ENCODE measurements at places on chromosomes 3 and 15.
A peak's percentile ranks its signal among the peaks of the same experiment; 100 is the strongest.

GRCh38 chr3:166285001-166285400, 447.8 kb upstream of the BCHE start:
- DNase-seq: no peak

DNA sequence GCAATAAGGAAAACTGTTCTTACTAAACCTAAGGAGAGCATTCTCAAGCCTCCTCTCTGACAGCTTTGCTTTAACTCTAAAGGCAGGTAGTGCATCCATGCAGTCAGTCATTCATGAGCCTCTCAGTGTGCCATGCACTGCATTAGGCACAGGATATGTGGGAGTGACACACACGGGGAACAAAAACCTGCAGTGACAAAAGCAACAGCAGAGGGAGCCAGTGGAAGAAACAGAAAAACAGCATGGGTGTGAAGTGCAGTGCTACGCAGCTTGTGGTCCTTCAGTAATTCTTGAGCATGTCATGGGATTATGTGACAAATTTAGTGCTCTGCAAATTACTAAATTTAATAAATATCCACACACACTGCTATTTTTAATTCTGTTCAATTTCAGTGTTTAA, 230.7 kb downstream of the BBX start:
- DNase-seq: peak; percentile 32

- DNase-seq: no peak
These were observed 433.7 kb downstream of the MAGI1 start for GRCh38 chr3:65604863-65605526.

DNA sequence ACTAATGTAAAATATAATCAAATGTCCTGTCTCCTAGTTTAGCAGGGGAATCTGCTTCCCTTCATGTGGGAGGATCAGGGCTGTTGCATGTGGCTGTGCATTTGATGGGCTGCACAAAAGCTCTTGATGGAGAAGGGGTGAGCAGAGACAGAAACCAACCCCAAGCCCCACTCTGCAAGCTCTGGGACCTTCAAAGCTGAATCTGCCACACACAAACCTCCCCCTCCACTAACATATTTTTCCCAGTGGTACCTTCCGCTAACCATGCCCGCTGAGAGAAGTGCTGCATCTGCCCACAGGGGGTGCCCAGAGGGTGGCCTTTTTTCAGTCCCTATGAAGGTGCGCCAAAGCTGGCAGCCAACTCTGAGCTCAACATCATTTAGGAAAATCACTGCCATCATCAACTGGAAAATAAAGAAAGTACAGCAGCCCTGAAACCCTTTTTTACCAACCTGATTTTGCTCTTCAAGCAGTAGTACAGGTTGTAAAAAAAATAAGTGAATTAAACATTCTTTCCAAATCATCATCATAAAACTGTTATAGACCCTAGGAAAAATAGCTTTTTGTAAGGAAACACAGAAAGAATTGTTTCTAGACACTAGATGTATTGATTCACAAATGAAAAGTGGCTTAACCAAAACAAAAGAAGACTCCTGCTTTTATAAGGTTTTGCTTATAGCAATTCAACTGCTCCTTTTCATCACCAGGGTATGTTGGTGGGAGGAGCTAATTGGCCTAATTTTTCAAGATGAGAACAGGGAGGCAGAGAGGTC, 97.0 kb downstream of the HHLA2 start:
- DNase-seq: no peak

- DNase-seq: no peak
These were observed 759.4 kb downstream of the ROBO2 start for GRCh38 chr3:77799278-77799677.

- DNase-seq: no peak
These were observed 346.9 kb upstream of the CDIN1 start for GRCh38 chr15:36232491-36232890.

GRCh38 chr3:135755330-135756105, 210.0 kb upstream of the PPP2R3A start:
- no peak for DNase-seq

DNA sequence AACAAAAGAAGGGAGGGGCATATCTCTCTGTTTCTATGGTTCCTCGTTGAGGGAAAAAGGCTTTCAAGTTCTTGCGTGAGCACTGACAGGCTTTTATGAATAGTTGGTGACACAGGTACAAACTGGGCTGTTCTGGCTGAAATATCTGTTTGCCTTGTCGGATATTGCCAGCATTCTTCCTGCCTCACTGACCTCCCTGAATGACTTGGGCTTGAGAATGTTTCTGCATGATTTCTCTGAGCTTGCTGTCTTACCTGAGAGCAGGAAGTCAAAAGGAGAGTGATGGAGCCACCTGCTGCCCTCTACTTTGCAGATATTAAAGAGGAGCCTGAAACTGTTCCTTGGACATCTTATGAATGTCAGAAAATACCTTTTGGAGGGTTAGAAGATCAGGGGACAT, 4.8 kb downstream of the GCNT3 start:
- DNase-seq: no peak

GRCh38 chr3:190076136-190076535, 44.6 kb downstream of the P3H2 start:
- DNase-seq: no peak

DNA sequence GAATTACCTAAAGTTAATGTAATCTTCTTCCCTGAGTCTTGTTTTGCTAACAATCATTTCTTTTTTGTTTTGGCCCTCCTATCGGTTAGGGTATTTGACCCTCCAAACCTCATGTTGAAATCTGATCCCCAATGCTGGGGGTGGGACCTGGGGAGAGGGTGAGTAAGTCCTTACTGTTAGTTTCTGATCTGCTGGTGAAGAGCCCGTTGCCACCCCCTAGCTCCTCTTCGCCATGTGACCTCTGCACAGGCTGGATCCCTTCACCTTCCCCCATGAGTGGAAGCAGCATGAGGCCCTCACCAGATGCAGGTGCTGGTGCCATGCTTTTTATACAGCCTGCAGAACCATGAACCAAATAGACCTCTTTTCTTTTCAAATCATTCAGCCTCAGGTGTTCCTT, 62.8 kb upstream of the ADCY5 start:
- DNase-seq: no peak

DNA sequence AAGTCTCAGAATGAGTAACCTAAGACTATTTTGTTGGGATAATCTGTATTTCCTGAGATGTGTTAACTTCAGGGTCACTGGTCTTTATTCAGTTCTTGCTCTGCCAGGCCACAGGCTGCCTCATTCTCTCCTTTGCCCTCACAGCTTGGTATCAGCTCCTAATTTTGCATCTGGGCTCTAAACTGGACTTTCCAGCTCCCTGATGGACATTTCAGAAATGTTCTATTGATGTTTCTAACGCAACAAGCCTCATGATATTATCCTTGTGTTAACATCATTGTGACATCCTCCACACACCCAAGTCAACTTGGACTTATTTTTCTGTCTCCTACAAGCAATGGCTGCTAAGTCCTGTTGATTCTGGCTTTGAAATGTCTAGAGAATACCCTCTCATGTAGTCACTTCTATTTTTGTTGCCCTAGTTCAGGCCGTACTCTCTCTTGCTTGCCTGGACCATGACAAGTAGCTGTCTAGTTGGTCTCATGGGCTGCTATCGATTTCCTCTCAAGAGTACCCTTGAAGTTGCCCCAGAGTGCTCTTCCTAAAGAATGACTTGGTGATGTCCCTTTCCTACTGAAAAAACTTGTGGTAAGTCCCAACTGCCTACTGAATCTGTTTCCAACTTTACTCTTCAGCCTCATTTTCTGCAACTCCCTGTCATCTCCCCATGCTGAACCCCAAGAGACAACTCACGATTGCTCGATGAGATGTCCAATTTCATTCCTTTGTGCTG, 52.7 kb downstream of the CHST2 start:
- DNase-seq: no peak

GRCh38 chr15:44394062-44394461, 33.4 kb upstream of the CTDSPL2 start:
- DNase-seq: no peak

GRCh38 chr3:126577261-126577660, 18.5 kb upstream of the C3orf22 start:
- no peak for DNase-seq

DNA sequence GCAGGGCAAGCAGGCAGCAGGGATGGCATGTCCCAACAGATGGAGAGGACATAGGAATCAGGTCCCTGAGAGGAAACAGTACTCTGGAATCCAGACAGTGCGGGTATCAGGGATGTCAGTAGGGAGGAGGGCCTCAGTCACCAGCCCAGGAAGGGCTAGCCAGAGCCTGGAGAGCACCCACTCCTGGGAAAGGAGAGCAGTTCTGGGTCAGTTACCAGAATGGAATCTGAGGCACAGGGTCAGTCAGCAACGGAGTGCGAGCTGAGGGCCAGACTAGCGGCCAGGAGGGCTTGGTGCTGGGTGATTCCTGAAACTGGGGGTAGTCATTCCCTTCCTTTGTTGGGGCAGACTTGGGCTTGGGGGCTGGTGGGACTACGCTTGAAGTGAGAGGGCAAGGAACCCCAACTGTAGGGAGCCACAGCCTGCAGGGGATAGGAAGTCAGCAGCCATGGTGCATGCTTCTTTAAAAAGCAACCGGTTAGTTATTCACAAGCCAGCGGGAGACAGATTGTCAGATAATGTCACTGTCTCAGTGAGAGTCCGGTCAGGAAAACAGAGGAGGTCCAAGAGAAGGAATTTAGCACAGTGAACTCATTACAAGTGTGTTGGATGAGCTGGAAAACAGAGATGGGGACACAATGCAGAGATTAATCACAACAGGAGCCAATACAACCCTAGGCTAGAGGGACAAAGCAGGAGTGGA, 27.9 kb downstream of the PLA1A start:
- no peak for DNase-seq

DNA sequence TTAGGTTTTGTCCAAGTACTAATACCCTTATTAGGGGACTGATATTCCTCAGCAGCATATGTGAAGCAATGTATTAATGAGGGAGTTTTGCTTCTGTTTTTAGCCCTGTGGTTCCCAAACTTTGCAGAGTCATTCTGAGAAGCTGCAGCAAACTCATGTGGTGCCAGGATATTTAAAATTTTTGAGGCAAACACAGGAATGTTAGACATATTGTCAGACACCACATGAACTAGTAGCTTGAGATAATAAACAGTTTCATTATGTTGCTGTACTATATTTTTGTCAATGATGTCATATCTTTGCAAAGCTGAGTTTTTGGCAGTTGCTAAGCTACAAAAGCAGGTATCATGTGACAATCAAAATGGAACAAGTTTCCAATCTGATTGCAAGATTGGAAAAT, 36.6 kb downstream of the ATP6V1A start:
- DNase-seq: no peak

DNA sequence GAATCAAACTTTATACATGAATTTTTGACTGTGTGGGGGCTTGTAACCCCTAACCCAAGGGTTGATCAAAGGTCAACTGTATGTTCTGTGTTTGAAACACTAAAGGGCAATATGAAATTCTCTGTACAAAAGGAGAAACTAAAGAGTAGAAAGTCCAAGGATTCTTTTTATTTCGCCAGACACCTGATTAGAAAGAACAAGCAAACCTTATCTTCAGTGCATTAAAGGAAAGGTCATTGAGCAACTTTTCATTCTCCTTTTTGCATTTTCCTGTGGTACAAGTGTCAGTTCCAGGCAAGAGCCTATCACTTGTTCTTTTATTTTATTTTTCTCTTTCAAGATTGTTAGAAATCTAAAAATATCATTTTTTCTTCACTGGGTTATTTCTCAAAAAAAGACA, 430.1 kb upstream of the EPHA3 start:
- no peak for DNase-seq

DNA sequence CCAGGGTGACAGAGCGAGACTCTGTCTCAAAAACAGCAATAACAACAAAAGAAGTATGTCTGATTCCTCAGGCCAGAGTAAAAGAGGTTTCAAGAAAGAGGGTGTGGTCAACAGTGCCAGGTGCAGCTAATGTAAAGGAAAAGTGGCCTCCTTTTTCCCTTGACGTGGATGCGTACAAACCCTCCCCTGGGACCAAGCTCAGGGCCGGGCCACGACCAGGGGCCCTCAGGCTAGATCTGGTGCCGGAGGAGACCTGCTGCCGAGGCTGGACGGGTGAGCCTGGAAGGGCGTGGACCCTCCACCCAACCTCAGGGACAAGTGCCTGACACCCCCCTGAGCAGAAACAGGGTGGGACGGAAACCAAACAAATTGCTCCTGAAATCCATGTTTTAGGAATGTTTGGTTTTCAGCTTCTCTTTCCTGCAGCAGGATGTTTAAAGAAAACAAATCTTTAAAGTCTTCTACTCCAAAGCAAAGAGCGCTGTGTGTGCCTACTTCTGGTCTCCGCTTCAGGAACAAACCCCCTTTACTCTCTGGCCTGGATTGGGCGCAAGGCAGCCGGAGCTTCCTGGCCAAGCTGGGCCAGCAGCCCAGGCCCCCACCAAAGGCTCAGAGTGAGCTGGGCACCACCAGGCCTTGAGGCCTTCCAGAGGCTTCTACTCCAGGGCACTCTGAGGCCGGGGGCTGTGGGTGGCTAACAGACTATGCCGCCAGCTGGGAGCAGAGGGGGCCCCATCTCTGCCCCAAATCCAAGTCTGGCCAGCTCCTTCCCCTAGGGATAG, 21.4 kb downstream of the ZDHHC19 start:
- no peak for DNase-seq

DNA sequence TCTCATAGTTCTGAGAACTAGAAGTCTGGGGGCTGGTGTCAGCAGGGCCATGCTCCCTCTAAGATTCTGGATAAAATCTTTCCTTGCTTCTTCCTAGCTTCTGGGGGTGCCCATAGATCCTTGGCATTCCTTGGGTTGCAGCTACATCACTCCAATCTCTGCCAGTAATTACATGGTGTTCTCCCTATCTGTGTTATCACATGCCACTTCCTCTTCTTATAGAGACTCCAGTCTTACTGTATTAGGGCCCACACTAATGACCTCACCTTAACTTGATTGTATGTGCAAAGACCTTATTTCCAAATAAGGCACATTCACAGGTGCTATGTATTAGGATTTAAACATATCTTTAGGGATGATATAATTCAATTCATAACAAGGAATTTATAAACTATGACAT, 618.5 kb downstream of the FGF12 start:
- DNase-seq: no peak

GRCh38 chr3:44886561-44886960, 12.2 kb downstream of the TGM4 start:
- no peak for DNase-seq

DNA sequence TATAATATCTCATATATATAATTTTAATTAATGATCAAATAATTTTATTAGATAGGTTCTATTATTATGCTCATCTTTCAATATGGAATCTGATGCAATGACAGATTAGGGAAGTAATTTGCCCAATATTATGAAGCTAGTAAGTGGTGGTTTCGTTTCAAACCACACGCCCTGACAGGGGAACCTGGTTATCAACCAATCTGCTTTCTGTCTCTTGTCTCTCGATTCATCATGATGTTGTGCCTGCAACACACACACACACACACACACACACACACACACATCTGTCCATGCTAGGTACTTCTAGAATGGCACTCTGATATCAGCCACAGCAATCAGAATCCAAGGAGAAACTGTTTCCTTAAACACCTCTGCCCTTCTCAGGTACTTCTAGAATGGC, 128.4 kb downstream of the ZBBX start:
- no peak for DNase-seq

GRCh38 chr15:89759835-89760234, 8.8 kb upstream of the MESP1 start:
- DNase-seq: no peak

DNA sequence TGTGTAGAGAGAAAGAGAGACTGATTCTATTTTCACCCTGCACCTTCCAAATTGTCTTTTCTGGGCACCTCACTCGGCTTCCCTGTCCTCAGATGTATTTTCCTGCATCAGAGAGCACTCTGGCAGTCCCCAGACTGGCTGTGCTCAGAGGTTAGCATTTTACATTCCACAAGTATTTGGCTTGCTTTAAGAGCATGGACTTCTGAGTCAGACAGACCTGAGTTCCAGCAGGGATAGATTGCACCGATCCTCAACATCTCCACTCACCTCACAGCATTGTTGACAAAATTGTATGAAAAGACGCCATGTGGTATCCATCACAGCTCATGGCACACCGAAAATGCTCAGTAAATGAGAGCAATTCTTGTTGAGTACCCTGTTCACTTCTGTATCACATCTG, 45.6 kb downstream of the SST start:
- no peak for DNase-seq
